A673 (cell line): ENCODE measurements at places on chromosomes 7 and 10. TPM values are rescaled to one million over a fixed set of nuclear protein-coding genes. Genes with fewer than 3 reads are reported as not detected.

The TMEM273 gene
- total RNA-seq, result not detected in 2 replicates

DNA sequence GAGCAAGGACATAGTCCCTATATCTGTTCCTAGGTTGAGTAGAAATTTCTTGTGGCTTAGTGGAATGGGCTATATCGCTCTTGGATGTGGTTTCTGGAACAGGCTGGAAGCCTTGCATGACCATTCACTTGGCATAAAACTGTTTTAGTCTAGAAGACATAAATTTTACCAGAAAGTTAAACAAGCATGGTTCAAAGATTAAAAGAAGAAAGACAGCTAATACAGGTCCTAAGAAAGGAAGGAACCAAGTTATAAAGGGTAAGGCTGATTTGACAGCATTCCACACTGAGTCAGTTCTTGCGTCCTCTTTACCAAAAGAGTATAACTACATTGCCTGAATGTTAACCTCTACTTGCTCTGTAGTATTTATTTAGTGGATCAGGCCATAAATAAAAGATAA, 724.2 kb downstream of the SORCS1 start:
- no peak for DNase-seq

DNA sequence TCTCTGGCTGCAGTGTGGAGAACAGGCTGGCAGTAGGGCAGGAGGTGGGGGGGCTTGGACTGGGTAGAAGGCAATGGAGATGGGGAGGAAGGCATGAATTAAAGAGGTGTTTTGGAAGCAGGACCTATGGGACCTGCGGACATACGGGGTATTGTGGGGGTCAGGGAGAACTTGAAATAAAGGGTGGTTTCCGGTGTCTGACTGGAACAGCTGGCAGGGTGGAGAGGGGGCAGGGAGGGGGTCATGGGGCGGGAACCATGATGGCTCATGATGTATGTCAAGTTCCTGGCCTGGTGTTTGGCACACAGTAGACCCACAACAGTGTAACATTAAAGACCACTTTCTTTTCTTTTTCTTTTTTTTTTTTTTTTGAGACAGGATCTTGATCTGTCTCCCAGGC, 5.5 kb downstream of the LHPP start:
- no peak for DNase-seq

The MALRD1 gene
- total RNA-seq, result 0.86 and 1.1 TPM in 2 replicates

The C10orf67 gene
- 0.13 and 0.50 TPM in 2 replicates for total RNA-seq

DNA sequence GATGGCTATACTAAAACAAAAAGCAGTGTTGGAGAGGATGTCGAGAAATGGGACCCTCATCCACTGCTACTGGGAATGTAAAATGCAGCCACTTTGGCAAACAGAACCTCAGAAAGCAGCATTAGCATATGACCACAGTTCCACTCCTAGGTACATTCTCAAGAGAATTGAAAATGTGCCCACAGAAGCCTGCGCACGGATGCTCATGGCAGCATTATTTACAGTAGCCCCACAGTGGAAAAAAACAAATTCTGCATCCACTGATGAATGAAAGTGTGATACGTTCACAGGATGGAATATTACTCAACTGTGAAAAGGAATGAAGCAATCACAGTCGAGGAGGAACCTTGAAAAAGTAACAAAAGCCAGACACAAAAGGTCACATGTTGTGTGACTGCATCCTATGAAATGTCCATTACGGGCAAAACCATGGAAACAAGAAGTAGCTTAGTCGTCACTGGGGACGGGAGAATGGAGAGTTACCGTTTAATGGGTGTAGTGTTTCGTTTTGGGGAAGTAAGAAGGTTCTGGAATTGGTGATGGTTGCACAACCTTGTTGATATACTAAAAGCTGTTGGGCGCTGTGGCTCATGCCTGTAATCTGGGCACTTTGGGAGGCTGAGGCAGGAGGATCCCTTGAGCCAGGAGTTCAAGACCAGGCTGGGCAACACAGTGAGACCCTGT, 2.5 kb upstream of the UPK3B start:
- DNase-seq, result no peak

- no peak for DNase-seq
These were observed 19.7 kb upstream of the GOT1 start for GRCh38 chr10:99450156-99450555.

DNA sequence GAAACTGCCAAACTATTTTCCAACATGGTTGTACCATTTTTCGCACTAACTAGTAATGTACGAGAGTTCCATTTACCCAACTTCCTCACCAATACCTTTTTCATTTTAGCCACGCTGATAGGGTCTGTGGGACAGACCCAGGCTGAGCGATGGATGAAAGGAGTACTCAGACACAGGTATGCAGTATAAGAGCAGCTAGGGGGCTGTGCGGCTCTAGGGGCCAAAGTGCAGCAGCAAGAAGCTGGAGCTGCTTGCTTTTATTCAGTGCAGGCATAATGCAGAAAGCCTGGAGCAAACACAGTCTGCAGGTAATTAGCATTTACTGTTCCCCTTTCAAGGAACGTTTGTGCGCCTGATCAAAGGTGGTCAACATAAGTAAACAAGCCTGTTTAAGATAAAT, 21.0 kb downstream of the UCMA start:
- DNase-seq, result no peak

- no peak for DNase-seq
These were observed 29.5 kb upstream of the CCNY start for GRCh38 chr10:35306852-35307251.

GRCh38 chr7:76257973-76258372, 44.5 kb upstream of the HSPB1 start:
- no peak for DNase-seq

- DNase-seq, result no peak
These were observed 9.1 kb upstream of the EIF4H start for GRCh38 chr7:74164985-74165456.

GRCh38 chr7:5345171-5345570, 62.4 kb downstream of the SLC29A4 start:
- no peak for DNase-seq

The CRHR2 gene
- not detected in 2 replicates for total RNA-seq

DNA sequence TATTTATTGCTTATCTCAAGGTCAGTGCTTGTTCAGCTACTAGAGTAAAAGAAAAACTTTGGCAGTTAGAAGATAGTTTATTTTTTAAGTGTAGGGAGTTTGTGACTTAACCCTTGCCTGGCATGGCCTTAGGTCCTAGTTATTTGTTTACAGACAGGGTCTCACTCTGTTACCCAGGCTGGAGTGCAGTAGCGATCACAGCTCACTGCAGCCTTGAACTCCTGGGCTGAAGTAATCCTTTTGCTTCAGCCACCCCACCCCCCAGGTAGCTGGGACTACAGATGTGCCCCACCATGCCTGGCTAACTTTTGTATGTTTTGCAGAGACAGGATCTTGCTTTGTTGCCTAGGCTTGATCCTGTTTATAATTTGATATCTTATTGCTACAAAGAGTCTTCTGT, 4.2 kb downstream of the ANLN start:
- DNase-seq, result no peak

GRCh38 chr7:47330561-47331178, 251.2 kb downstream of the TNS3 start:
- DNase-seq, result no peak

The CALHM3 gene
- not detected in 2 replicates for total RNA-seq

- DNase-seq, result peak; percentile 82
These were observed 118.8 kb downstream of the SKIDA1 start for GRCh38 chr10:21406595-21407193.

- no peak for DNase-seq
These were observed 599.0 kb downstream of the TNS3 start for GRCh38 chr7:46982928-46983327.

GRCh38 chr7:115600207-115600606, 430.4 kb downstream of the TFEC start:
- DNase-seq, result no peak

The KEL gene
- not detected in 2 replicates for total RNA-seq

DNA sequence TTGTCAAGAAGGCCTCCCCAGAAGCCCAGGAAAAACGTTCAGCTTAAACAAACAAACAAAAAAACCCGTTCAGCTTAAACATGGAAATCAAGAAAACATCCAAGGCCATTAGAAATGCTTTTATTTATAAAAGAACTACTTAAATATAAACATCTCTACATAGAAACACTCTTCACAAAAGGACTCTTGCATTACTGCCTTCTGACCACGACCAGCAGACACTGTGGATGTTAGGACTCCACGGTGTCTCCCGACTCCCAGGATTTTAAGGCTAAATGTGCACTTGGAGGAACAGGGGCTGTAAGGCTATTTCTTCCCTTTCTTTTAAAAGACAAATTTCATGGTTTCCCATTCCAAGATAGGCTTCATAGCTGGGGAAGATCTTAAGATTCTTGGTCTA, 93.0 kb downstream of the ABCC2 start:
- no peak for DNase-seq

The PLEKHS1 gene
- 0.09 TPM in 1 of 2 replicates, not detected in the other for total RNA-seq

- DNase-seq, result no peak
These were observed 10.6 kb downstream of the CD36 start for GRCh38 chr7:80649011-80649410.

DNA sequence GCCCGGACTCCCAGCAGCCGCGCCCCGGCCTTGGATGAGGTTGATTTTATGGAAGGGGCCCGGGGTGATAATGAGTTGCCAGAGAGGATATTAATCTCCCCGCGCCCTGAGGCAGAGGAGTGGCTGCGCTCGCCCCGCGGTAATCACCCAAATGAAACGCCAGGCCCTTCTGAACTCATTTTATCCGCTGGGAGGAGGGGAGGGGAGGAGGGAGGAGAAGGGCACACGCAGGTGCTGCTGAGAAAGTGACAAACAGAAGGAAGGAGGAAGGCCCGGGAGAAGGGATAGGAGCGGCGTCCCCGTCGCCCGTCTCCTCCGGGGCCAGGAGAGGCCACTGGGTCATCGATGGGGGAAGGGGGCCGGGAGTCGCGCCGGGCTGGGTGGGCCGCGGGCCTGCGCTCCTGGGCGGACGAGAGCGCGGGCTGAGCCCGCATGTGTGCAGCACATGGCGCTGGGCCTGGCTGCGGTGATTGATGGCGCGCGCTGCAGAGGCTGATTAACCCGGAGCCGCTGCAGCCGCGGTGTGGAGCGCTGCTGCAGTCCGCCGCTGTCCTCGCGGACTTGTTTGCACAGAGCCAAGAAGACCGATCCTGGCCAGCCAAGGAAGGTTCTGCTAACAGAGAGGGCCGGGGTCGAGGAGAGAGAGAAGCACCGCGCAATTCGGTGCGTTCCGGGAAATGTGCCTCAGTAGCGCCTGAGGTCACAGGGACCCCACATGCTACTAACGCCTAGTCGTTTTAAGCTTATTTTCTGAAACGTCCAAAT, 6.5 kb downstream of the MNX1 start:
- DNase-seq, result no peak

DNA sequence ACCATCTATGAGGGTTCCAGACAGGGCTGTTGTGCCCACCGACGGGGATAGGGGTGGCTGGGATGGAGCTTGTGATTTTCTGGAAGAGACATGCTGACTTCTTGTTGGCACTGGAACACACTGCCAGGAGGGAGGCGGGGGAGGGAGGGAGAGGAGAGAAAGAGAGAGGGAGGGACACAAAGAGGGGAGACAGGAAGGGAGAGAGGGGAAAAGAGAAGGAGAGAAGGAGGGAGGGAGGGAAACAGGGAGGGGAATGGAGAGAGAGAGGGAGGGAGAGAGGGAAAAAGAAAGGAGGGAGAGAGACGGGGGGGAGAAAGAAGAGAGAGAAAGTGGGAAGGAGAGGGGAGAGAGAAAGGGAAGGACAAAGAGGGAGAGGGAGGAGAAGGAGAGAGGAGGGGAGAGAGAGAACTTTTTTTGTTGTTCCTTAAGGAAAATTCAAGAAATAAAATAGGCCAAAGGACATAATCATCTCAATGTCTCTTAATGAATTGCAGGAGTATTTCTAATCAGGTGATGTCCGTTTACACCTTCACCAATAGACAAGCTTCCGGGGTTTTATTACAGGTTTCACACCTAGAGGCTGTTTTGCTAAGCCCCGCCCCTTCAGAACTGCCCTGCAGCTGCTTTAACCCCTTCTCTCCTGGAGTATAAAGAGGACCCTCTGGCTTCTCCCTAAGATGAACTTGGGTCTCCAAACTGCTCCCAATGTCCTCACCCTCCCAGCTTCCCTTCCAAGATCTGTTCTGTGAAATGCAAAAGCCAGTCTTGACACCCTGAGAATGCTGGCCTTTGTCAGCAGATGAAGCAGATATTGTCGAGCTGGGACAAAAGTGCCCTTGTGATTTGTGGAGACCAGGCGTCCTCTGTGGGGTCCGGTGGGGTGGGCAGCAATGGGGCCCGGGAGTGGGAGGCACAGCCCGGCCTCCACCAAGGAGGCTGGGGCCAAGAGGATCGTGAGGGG, 82.0 kb upstream of the GTF2IRD1 start:
- DNase-seq, result peak; percentile 45
